NCI-H1092 treated with DMSO at 0.1 percent for 48 hours (cell line): ENCODE measurements at places on chromosomes 2 and 18.
A peak's percentile ranks its signal among the peaks of the same experiment; 100 is the strongest.

GRCh38 chr2:75067506-75067905 is 109.1 kb downstream of the POLE4 start:
- no peak for DNase-seq

DNA sequence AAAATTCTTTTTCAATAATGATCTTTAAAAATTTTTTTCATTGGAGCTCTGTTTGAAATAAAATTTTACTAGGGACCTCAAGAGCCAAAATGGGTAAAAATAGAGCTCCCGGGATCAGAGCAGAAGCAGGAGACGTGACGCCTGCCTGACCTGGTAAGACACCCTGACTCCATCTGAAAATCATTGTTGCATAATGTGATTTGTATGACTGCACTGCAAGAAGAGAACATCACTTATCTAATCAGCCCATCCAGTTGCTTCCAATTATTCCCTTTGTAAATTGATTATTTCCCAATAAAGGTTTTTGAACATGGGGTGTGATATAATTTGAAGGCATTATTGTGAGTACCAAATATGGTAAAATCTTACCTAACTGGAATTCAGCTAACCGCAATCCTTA is 17.1 kb upstream of the TAF1B start:
- no peak for DNase-seq

DNA sequence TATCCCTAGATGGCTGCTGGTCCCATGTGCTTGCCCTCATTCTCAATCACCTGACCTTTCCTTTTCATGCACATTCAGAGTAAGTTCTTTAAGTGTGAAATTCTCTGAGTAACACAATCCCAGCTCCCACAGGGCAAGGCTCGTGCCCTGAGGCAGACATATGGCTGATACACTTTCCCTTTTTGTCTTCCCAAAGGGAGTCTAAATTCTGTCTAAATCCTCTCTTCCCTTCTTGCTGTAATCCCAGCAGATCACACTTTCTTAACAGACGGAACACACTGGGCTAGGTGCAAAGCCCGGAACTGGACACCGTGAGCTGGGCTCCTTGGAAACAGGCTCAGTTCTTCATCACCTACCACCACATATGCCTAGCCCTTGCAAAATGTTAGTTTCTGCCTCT is 147.6 kb downstream of the GALNT14 start:
- DNase-seq: no peak

GRCh38 chr18:78640246-78640995 is 339.2 kb upstream of the SALL3 start:
- DNase-seq: no peak

- DNase-seq: no peak
These were observed 1.1 kb downstream of the EFHD1 start for GRCh38 chr2:232634206-232635150.

- DNase-seq: no peak
These were observed 47.8 kb downstream of the CCDC195 start for GRCh38 chr2:224668123-224668909.

DNA sequence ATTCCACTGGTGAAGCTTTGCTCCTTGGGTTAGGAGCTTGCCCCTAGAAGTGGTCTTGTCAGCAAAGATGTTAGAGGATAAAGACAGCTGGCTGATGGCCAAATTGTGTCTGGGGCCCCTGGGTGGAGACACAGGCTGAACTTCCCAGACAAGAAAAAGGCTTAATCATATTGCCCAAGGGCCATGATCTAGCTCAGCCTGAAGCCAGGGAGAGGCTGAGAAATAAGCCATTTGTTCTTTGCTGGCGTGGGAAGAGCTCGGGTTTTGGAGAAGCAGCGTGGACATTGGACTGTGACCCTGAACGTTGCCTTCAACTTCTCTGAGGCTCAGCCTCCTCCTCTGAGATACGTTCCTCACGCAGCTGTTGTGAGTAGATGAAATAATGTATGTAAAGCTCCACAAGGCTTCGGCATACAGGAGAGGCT is 153.0 kb downstream of the ZFP36L2 start:
- no peak for DNase-seq

DNA sequence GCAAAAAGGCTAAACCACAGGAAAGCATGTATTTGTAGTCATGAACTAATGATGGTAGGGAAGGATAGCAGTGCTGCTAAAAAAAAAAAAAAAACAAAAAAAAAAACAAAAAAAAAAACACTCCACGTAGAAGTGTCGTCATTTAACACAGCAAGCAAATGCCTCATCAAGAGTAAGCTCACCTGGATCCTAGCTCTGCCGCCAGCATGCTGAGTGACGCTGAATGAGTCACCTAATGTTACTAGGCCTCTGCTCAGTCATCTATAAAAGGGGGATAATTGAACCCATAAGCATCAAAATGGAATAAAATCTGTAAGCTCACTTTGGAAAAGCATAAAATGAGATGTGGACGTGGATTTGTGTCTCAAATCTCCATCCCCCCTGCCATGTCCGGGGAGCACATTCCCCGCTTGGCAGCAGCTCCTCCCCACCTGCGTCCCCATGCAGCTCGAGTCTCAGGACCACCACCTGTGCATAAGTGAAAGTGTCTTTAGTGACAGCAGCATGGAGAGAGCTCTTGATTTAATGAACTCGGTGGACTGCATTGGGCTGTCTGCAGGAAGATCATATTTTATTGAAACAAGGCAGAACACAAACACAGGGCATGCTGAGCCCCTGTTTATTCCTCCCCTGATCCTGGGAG is 427.5 kb downstream of the LRATD1 start:
- peak; percentile 40 for DNase-seq

- no peak for DNase-seq
These were observed 2.5 kb downstream of the GALNT3 start for GRCh38 chr2:165791421-165792103.

DNA sequence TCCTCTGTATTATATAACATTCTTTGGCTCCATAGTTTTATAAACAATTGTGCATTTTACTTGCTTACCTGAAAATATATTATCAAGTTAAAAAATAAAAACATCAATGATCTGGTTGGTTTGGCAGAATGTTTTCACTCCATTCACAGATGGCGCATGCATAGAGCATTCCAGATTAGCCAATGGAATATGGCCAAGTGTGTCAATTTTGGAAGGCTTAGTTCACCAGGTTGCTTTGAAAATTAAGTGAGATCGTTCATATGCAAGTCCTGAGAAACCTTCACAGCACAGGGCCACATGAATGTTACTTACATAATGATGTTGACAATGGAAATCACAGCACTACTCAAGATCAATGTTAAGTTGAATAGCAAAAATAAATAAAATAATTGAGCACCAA is 335.7 kb downstream of the GRB14 start:
- no peak for DNase-seq

- DNase-seq: no peak
These were observed 32.8 kb downstream of the FMNL2 start for GRCh38 chr2:152367547-152368390.

DNA sequence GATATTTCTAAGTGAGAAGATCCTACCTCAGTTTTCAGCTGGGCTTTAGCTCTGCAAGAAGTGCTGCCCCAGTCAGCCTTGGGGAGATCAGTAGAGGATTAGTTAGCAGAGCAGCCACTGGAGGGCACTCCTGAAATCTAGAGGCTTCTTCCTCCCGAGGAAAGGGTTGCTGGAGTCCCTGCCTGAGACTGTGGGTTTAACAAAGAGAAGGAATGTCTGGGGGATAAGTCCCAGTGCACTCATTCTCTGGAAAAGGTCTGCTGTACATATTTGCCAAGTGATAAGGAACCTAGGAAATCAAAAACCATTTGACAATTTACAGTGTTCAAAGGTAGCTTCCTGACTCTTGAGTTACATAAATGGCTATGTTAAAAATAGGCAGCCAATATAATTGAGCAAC is 207.2 kb downstream of the SLC8A1 start:
- peak; percentile 54 for DNase-seq

- DNase-seq: no peak
These were observed 542.8 kb upstream of the ID2 start for GRCh38 chr2:8138923-8139667.

GRCh38 chr2:200869014-200869413 is 4.6 kb upstream of the CLK1 start:
- no peak for DNase-seq

- no peak for DNase-seq
These were observed 25.6 kb upstream of the ZC3H15 start for GRCh38 chr2:186460465-186460864.

GRCh38 chr2:228735697-228736096 is 535.4 kb downstream of the PID1 start:
- DNase-seq: no peak

DNA sequence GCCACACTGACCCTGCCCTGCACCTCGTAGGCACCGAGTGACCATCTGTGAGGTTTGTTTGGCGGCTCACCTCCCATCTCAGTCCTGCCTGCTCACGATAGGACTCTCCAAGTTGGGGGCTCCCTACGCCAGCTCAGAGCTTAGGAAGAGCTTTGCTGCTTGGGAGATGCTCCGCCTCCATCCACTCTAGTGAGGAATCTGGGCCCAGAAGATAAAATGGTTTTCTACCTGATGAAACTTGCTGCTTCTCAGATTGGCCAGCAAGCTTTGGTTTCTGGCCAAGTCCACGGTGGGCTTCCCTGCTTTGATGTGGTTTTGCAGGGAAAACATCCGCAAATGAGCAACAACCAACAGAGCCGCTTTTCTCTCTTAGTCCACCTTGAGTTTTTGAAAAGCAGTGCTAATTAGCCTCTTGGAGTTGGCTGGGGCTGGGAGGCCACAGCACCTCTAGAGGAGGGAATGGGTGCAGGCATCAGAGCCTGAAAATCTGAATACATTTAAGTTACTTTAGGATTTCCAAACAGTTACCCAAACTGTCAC is 42.2 kb downstream of the THNSL2 start:
- DNase-seq: no peak

DNA sequence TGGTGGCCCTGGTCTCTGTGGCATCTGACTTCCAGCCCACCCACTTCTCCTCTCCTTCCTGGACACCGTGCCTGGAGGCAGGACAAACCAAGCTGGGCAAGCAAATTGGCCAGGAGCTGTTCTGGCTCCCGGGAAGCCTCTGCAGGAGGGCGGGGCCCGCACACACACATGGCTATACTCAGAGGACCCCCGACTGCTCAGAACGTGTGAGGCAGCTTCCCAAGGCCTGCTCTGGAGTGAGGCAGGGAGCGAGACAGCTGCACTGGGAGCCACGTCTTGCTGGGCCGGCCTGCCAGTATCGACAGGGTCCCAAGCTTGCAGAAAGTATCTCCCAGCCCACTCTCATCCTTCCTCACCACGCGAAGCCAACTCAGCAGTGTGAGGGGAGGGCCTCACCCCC is 257.3 kb downstream of the TWIST2 start:
- DNase-seq: no peak

GRCh38 chr2:38301340-38301968 is 75.6 kb downstream of the ATL2 start:
- no peak for DNase-seq

GRCh38 chr2:139798391-139798790 is 1018.2 kb upstream of the NXPH2 start:
- DNase-seq: no peak

DNA sequence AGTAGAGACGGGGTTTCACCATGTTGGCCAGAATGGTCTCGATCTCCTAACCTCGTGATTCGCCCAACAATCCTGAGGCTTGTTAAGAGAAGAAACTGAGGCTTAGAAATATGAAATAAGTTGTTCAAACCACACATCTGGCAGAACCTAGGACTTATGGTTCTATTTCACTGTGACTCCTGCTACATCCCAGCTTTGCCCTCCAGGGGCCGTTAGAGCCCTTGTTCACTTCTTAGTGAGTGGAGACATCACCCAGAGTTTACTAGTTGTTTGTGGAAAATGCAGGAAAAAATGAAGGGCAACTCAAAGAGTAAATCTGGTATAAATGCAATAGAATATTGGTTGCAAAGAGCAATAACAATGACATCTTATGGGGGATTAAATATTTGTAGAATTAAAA is 43.9 kb downstream of the MARCHF4 start:
- no peak for DNase-seq

- no peak for DNase-seq
These were observed 18.2 kb downstream of the KIDINS220 start for GRCh38 chr2:8819194-8819593.

- DNase-seq: no peak
These were observed 43.6 kb downstream of the POLE4 start for GRCh38 chr2:75002007-75002406.

DNA sequence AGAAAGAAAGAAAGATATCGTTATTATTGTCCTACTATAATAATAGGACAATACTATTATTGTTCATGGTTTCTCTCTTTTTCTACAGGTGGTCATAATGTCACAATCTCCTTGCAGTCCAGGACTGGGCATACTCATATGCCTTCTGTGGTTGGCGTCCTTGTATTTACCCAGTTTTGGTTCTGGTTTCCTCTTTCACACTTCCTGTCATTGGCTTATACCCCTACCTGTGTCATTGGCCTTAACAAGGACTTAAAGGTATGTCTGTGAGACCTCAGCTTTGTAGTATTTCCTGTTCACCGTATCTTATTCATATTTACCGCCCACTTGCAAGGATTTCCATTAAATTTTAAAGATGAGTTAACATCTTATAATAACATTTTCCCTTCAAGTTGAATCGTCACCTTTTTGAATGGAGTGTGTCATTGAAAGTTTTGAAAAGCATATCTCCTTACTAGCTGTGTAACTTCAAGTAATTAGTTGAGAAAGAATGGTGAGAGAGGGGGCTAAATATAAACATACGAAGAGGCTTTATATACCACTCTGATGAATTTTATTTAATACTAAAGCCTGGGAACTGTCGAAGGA is 36.5 kb upstream of the HTR2B start:
- DNase-seq: no peak

- DNase-seq: no peak
These were observed 47.6 kb downstream of the PLB1 start for GRCh38 chr2:28543316-28544035.

DNA sequence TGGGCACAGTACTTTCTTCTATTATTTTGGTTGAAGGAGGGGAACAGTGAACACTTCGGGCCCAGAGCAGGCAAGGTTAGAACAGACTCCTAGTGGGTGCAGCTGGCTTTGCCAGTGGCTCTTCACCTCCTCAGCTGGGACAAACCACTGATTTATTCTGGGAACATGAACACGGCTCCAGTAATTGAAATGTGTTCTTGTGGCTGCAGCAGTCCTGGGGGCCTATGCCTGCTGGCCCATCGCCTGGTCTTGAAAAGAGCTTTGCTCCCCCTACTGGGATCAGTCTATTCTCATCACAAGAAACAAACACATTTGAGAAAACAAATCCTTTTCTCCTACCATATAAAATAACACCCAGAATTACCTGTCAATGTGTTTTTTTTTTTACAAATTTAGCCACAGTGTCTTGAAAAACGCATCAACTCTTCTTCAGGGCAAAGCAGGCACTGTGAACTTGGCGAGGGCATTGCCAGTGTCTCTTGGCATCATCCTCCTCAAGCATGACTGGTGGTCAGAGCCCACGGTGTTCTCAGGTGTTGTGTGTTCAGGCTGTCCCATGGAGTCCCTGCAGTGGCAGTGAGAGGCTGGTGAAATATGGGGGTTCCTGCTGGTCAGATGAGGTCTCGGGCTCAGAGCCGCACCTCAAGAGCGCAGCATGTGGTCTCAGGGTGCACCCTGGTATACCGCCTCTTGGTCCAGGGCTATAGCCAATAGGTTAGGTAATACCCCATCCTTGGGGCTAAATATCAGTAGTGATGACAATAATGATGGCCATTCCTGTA is 51.3 kb downstream of the RNF144A start:
- no peak for DNase-seq

GRCh38 chr18:48186861-48187260 is 222.3 kb downstream of the ZBTB7C start:
- DNase-seq: no peak
